ENCODE measurements at places on chromosomes 1 and 21.

DNA sequence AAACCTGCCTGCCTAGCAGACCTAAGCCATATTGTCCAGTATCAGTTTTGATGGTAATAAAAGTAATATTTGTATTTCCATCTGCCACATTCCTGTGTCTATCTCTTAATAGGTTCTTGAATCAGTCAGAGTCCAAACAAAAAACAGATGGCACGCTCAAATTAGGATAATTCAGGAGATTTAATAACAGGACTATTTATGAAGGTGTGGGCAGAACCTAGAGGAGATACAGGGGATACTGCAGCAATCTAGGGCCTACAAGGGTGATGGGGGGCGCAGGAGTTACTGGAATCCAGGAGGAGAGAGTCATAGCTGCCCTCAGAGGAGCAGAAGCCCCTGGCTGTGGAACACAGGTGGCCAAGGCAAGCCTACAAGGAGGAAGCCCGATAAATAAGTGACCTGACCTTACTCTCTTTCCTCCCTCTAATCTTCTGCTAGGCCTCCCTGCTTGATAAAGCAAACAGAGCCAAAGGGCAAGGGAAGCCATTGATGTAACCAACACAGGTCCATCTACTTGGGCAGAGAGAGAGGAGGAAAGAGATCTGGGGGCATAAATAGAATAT, 11.9 kb upstream of the HYI start:
- no peak for DNase-seq

GRCh38 chr21:27528697-27529096, 561.8 kb upstream of the ADAMTS5 start:
- no peak for DNase-seq

DNA sequence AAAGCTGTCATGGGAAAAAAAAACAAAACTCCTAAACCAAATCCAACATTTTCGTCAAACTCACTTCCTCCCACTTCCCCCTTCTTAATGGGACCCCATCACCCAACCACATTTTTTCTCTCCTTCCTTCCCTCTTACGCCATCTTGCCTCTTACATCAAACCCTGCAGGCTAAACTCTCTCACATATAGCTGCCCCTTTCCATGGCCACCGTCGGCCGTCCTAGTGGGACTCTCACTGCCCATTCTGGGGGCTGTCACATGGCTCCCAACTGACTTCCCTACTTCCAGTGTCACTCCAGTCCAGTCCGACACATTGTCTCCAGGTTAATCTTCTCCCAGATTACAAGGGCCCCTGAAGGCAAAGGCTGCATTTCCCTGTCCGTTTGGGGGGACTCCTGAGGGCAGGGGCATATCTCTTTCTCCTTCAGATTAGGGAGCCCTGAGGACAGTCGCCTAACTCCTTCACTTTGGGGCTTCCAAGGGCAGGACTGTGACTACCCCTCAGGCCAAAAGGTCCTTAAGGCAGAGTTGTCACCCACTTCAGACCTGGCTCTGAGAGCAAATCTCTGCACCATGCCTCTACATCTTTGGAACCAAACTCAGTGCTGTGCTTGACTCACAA, 658 bp downstream of the UBXN11 start:
- no peak for DNase-seq

DNA sequence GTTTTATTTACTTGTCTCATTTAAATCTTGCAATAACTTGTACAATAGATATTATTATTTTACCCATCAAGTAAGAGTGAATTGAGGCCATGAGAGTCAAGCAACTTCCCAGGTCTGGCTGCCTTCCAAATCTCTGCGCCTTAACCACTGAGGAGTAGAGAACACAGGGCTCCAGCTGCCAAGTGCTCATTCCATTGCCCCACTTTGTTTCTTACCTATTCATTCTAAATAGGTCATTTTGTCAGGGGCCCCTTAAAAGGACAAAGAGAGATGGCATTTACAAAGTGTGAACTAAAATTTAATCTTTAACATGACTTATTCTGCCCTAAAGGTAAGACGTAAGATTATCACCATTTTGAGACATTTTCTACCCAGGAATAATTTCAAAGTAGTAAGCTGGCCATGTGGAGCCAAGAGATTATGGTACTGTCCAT, 3.5 kb downstream of the PPP1R15B start:
- peak; percentile 49 for DNase-seq

- no peak for DNase-seq
These were observed 11.2 kb downstream of the NPHP4 start for GRCh38 chr1:5981009-5981380.

GRCh38 chr1:111943066-111943465, 46.4 kb downstream of the KCND3 start:
- no peak for DNase-seq

DNA sequence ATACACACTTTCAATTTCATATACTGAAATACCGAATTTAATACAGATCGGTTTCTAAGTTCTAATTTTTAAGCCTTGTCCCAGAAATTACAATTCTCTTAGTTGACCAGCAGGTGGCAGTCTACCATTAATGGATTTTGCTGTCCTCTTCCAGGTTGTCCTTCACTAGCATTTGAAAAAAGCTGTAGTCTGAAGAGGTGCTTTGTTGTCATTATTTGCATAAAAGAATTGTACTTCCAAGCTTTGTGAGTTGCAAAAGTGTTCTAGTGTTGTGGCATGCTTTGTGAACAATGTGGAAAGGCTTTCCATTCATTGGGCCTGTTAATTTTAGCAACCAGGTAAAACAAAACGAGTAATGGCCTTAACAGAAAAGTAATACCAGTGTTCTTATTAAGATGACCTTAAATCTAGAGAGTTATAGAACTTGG, 193.6 kb downstream of the RPS6KC1 start:
- peak; percentile 21 for DNase-seq

DNA sequence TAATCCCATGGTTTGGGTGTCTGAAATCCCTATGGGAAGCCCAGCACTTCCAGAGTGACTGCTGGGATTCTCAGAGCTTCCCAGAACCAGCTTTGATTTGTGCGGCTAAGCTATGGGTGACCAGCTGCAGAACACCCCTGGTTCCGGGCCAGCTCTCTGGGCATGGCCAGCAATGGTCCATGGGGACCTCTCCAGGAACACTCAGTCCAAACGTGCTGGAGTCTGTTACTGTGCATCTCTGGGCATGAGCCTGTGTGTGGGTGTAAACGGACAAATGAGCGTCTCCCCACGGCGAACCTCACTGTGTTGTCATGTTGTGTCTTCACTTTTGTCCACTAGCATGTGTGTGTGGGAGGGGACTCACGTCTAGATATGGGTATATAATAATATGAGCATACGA, 54.4 kb downstream of the MAB21L3 start:
- no peak for DNase-seq

DNA sequence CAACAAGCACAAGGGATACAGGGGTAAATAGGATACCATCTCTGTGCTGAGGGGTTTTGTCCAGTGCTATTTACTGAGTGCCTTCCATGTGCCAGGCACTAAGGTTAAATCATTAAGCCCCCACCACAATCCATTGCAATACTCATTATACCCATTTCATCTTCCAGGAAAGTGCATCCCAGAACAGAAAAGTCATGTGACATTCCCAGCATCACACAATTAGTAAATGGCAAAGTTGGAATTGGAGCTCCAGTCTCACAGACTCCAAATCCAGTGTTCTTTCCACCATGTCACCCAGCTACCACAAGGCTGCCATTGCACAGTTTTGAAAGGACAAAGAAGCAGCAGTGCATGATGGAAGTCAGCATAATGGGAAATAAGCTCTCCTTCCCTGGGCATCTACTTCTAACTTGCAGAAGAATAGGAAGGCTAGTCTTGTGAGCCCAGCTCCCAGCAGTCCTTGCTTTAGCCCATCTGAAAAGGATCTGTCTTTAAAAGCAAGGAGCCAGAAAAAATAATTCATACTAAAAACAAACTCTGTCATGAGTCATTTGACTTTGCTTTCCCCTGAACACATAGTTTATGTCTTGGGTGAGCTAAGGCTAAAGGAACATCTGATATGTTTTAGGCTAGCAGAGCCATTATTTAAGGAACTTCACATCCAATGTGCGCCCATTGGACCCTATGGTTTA, 111.4 kb upstream of the HOOK1 start:
- no peak for DNase-seq

- no peak for DNase-seq
These were observed 28.5 kb downstream of the KNCN start for GRCh38 chr1:46522969-46523320.

- no peak for DNase-seq
These were observed 3.8 kb downstream of the ATP8B2 start for GRCh38 chr1:154329152-154329521.

GRCh38 chr1:23799570-23800399, 769 bp downstream of the GALE start:
- no peak for DNase-seq

GRCh38 chr1:62962901-62963776, 179.2 kb downstream of the ATG4C start:
- no peak for DNase-seq

DNA sequence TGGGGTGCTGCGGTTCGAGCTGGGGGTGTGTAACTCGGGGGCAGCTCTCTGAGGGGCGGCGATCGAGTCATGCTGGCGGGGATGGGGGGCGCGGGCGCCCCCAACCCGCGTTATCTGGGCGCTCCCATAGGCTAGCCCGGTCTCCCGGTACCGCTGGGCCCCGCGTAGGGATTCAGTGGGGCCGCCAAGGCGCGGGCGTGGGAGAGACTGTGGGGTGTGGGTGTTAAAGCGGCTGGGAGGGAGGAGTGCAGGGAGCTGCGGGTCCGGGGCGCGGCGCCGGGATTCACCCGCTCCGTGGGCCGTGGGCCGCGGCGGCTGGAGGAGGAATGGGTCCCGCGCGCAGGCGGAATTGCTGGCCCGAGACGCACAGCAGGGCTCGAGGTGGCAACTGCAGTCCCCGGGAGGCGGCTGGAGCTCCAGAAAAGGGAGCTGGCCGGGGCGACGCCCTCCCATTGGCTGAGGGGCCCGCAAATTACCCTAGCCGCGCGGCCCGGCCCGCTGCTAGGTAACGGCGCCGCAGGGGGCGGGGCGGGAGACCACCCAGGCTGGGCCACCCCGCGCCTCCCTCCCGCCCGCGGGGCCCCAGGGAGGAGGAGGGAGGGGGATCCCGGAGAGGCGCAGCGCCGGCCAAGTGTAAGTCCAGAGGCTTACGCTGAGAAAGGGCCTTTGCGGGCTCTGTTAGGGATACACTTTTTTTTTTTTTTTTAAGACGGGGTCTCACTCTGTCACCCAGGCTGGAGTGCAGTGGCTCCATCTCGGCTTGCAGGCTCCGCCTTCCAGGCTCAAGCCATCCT, at the start of gene PTCH2:
PTCH2 (minus strand) TSS at position 392 of the 794 bp plus-strand sequence; CDS start at position 71, 321 bp downstream.
- DNase-seq, result peak; percentile 40

DNA sequence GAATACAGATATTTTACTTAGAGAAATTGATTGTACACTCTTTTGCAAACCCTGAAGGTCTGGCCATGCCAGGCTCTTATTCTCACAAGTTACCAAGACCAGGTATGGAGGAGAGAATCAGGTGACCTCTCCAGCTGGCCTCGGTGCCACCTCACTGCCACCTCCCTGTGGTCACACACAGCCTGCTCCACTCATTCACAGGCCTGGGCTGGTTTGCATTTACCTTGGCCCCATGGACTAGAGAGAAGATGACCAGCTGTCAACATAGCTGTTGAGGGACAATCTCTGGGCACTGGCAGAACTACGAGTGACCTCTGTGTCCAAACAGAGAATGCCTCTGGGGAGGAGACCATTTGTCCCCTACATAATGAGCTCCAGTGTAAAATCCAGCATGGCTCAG, 291.2 kb upstream of the RUNX1 start:
- no peak for DNase-seq

DNA sequence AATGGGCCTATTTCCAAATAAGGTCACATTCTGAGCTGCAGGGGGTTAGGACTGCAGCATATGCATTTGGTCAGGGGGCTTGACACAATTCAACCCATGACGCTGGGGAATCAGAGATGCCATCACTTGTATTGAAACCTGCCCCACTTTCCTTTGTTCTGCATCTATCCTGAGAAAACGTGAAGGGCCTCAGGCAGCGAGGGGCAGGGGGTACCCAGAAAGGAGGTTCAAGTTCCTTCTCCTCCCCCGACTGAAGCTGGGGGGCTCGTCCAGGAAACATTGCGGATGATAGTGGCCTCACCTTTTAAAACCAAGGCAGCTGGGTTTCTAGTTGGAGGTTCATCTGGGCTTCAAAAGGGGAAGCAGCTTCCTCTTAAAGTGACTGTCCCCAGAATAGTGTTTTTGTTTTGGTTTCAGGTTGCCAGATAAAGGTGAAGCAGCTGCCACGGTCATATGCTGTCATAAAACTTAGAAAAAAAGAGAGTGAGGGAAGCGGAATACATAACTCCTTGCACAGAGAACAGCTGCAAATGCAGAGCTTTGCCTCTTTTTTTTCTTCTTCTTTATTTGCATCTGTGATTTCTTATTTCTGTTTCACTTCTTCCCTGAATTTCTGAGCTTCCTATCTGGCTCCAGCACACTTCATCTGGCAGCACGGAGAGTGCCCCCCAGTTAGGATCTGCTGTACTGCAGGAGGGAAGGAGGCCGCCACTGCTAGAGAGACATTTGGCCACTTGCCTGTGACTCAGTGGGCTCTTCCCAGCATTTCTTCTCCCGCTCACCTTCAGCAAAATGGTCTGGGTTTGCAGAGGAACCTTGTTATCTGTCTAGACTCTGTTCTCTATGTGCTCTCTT, 142.0 kb downstream of the AJAP1 start:
- DNase-seq, result no peak

DNA sequence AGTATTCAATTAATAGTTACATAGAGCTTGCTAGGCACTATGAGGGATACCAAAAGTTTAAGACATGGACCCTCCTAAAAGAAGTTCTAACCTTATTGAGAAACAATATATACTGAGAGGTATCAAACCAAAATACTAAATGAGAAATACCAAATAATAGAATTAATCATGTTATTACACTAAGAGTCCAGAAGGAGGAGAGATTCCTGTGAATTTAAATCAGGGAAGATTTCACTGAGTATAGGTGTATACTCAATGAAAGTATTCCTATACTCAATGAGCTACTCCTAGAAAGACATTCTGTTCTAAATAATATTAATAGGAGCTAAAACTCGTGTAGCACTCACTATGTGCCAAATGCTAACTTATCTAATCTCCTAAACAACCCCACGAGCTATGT, 9.4 kb downstream of the CR1L start:
- no peak for DNase-seq

- no peak for DNase-seq
These were observed 17.4 kb downstream of the KCNA3 start for GRCh38 chr1:110657351-110657750.

GRCh38 chr1:62625415-62625814, 28.1 kb downstream of the ANGPTL3 start:
- no peak for DNase-seq
